ENCODE measurements at places on chromosomes 1 and 21.

DNA sequence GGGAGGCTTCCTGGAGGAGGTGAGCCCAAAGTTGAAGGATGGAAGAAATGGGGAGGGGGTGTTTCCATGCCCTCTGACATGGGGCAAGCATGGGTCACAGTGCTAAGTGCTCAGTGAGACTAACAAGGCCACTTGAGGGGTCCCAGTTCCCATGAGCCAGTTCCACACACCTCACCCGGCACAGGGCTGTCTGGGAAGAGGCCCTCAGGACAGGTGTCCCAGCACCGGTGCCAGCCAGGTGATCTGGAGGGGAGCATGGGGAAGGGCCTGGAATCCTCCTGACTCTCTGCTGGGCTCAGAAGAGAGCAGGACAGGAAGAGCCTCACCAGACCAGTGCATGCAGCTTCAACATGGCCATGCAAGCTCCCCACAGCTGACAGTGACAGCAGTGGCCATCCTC lies 294.7 kb upstream of the VAMP3 start:
- DNase-seq = no peak

DNA sequence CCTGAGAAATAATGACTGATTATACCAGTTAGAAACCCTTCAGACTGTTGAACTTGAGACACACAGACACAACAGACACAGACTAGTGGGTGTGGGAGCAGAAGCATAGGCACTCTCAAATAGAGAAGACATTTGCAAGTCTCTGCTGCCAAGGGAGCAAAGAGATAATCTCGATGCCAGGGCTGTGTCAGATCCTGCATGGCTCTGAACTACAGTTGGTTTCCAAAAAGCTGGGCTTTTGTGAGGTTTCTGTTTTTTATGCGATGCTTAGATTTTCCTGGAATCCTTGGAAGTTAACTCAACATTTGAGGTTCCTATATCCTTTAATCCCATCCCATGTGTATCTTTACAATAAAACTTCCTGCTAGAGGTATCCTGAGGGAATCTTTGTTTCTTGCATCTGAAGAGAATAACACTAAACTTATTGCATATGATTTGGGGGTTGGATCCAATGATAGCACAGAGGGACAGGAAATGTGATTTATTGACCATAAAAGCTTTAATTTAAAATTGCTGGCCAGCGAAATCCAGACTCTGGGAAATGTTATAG lies 236.4 kb downstream of the SPATA17 start:
- no peak for DNase-seq

DNA sequence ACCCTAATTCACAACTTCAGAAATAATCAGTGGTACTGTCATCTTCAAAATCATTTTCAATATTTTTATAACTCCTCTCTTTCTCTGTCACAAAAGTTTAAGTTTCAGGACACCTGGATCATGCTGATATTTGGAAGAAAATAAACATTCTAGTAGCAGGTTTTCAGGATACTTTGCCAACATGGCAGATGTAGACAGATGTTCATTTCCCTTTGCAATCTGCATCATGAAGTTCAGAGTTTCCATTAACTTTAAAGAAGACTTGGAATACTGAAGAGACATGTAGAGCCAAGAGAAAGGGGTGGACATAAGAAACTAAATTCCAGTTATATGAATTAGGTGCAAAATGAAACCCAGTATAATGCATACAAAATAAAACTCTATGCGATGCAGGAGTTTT lies 218.1 kb downstream of the USH2A start:
- DNase-seq = no peak

GRCh38 chr21:16004523-16004922 lies 274.7 kb downstream of the USP25 start:
- DNase-seq = no peak

- DNase-seq = no peak
Observed at GRCh38 chr1:198261886-198262285, 105.1 kb downstream of the NEK7 start.

DNA sequence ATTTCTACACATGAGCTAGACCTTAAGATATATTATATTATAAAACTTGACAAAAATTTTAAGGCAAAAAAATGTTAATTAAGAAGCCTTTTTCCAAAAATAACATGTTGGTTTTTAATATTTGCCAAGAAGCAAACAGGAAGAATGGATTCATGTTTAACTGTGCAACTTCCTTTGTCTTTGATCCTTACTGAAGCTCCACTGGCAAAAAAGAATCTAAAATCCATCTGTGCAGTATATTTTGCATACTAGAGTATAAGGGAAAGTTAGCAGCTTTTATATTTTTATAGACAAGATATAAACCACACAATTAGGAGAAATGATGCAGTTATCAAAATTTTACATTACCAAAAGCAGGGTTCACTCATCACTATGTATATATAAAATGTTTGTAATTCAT lies 76.9 kb upstream of the RGS18 start:
- no peak for DNase-seq

All from stimulated activated CD4-positive, alpha-beta T cell treated with anti-CD3 and anti-CD28 coated beads, Interleukin-2, amount 100 ng/mL, for 24 hours (primary cell).